ENCODE measurements at places on chromosomes 12 and 14.

- no peak for DNase-seq
Measured at GRCh38 chr14:36363704-36364103, 43.3 kb upstream of the MBIP start.

- DNase-seq = peak; percentile 43
Measured at GRCh38 chr12:89185889-89186288, 166.4 kb downstream of the DUSP6 start.

DNA sequence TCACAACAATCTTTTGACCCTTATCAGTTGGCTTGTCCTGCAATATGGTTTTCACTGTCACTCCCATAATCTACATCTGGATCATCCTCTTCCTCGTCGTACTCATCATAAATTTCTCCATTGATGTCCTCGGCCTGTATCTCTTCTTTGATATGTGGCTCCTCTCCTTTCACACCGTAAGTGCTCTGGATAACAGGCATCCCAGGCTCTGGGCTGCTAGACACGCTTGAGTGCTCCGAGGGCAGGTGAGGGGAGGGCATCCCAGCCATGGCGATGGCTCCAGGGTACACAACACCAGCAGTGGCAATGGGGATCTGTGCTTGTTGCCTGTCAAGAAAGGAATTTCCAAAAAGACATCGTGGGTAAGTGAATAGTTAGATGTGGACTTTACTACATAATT, 415.3 kb downstream of the SOX5 start:
- DNase-seq = no peak

- DNase-seq = no peak
Measured at GRCh38 chr14:34220378-34220706, 241.7 kb downstream of the SPTSSA start.

GRCh38 chr12:121059031-121059898, 20.2 kb upstream of the OASL start:
- DNase-seq = no peak

GRCh38 chr12:67052981-67053380, 216.2 kb upstream of the CAND1 start:
- DNase-seq = no peak

DNA sequence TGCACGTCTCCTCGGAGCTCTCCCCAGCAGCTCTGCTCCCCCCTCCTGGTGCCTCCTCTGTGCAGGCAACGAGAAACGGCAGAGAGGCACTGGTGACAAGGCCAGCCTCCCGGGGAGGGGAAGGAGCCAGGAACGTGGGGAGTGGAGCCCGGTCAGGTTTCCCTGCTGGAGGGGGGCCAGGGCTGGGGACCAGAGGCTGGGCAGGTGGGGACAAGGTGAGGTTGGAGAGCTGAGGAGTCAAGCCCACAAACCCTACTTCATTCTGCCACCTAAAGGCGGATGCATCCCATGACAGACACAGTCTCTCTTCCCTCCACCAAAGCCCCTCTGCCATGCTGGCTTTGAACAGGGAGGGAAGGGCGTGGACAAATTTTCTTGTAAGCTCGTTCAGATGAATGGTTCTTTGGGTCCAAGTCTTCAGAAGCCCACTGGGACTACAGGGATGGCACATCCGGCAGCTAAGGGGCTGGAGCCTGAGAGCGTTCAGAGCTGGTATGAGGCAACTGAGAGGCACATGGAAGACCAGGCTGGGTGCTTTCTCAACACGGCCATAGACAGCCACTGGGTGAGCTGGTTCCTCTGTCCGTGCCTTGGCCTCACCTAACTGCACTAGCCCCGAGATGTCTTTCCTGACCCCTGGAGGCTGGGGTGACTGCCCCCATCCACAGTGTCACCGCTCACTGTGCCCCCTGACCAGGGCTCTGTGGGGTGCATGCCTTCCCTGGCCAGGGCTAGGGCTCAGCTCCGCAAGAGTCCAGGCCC, 105.9 kb downstream of the RBM19 start:
- DNase-seq = no peak

DNA sequence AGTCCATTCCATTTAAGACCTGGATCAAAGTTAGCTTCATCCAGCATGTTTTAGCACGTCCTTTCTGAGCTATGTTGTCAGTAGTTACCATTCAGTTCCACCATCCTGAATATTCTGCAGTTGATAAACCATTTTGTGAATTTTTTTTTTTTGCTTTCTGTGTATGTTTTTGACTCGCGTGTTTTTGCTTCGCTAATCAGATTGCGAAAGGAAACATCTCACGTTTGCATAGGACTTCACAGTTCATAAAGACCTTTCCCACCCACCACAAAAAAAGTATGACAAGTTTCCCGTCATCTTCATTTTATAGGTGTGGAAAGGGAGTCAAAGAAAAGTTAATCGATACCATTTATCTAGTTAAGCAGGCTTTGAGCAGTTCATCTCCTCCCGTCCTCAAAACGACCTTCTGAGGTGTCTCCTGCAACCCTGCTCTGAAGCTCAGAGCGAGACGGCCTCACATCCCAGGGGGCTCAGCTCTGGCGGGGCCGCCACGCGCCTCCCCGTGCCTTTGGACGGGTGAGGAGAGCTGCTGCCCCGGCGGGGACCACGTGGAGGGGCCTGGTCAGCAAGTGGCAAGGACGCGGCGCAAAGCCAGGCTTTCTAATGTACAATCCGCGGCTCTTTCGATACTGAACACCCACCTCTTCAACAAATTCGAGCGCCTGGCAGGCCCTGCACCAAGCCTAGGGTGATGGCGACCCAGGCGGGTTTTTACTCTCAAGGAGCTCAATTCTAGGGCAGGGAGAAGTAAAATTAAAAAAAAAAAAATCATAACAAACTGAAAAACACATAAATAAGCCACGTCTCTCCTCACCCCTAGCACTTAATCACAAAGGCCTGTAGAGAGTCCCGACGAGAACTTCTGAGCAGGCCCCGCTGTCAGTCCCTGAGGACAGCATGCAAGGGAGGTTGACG, 988 bp upstream of the TMEM263 start:
- no peak for DNase-seq

GRCh38 chr12:3092764-3093163, 15.6 kb downstream of the TSPAN9 start:
- no peak for DNase-seq

- DNase-seq = no peak
Measured at GRCh38 chr12:52692254-52692653, 11.1 kb downstream of the KRT77 start.

All from epithelial cell of prostate (primary cell).